SJSA1 (cell line): ENCODE measurements at places on chromosomes 12 and 14. TPM values are rescaled to one million over a fixed set of nuclear protein-coding genes. Genes with fewer than 3 reads are reported as not detected.

DNA sequence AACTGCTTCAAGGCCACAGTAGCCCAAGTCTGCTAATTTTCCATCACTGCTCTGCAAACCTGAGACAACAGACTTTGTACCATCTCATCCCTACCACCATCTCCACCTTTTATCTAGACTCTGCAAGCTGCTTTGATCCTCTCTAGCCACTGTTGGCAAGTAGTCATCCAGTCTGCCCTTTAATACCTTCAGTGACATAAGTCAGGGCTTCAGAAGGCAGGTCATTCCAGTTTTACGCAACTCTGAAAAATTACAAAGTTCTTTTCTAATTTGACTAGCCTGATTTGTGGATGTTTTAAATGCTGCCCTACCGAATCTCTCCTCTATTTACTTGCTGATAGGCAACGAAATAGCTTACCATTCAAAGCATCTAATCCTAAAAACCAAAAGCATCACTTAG, 2.8 kb downstream of the FERMT2 start:
- DNase-seq = no peak

MYF6 gene
- not detected in 2 replicates for total RNA-seq

- DNase-seq = no peak
Observed at GRCh38 chr12:19120795-19121194, 8.7 kb upstream of the PLEKHA5 start.

DNA sequence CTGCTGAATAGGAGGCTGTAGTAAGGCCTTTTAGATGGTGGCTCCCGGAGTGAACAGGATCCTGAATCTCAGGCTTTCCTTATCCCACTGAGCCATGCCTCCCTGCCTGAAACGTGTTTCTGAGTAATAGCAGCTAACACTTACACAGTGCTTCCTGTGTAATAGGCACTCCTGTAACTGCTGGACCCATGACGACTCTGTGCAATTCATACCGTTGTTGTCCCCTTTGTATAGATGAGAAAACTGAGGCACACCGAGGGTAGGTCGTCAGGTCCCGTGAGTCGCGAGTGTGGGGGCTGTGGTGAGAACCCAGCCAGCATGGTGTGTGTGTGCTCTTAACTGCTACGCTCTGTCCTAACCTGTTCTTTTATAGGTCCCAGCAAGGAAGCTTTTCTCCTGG, 193.6 kb downstream of the CACNA1C start:
- DNase-seq = no peak

DNA sequence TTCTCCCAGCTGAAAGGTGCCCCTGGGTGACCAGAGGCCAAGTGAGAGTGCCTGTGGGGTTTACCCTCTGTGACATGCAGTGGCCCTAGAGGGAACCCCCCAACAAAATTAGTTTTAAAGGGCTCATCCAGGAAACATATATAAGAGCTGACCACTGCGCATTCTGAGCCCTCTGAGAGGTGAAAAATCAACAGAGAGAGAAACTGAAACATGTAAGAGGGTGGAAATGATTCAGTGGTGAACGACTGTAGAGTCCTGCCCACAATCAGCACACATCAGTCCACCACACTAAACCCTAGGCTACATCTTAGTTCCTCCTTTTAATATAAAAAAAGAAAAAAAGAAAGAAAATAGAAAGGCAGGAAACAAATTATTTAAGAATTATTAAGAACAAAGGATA, 21.0 kb upstream of the ACSM4 start:
- DNase-seq = no peak

DNA sequence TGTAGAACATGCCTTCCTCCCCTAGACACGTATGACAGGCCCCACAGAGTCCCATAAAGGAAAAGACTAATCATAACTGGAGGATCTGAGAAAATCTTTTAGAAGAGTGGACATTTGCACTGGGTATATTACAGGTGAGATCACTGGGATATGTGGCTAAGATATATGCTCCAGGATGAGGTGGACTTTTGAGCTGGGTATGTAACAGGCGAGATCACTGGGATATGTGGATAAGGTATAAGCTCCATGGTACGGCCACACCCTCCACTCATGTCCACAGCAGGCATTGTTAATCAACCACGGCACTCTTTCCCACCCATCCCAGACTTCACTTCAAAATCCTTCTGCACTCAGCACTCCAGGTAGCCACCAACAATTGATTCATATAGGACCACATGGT, 34.1 kb downstream of the CLMN start:
- no peak for DNase-seq
